ENCODE measurements at places on chromosomes 13 and 19.

DNA sequence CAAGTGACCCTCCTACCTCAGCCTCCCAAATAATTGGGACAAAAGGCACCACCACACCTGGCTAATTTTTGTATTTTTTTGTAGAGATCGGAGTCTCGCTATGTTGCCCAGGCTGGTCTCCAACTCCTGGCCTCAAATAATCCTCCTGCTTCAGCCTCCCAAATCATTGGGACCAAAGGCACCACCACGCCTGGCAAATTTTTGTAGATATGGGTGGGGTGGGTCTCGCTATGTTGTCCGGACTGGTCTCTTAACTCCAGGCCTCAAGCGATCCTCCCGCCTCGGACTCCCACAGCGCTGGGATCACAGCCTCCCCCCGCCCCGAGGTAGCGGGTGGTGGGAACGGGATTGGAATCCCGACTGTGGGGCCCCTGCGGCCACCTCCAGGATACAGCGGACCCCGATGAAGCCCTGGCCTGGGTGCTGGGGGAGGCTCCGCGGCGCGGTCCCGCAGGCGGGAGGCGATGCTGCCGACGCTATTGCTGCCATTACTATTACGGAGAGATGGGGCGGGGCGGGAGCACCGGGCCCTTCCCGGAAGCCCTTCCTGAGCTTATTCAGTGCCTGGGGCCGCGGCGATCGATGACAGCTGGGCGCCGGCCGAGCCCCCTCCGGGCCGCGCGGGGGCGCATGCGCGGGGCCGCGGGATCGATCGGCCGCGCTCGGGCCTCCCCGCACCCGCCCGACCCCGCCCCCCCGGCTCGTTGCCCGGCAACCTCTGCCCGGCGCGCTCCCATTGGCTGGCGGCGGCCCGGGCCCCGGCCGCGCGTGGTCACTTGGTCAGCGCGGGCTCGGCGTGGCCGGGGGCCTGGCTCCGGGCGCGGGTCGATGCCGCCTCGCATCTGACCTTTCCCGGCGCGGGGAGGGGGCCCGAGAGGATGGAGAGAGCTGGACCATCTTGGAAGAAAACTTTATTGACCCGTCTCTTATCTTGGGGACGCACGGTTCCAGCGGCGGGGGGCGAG lies 27.9 kb upstream of the ONECUT3 start:
- DNase-seq, result no peak

DNA sequence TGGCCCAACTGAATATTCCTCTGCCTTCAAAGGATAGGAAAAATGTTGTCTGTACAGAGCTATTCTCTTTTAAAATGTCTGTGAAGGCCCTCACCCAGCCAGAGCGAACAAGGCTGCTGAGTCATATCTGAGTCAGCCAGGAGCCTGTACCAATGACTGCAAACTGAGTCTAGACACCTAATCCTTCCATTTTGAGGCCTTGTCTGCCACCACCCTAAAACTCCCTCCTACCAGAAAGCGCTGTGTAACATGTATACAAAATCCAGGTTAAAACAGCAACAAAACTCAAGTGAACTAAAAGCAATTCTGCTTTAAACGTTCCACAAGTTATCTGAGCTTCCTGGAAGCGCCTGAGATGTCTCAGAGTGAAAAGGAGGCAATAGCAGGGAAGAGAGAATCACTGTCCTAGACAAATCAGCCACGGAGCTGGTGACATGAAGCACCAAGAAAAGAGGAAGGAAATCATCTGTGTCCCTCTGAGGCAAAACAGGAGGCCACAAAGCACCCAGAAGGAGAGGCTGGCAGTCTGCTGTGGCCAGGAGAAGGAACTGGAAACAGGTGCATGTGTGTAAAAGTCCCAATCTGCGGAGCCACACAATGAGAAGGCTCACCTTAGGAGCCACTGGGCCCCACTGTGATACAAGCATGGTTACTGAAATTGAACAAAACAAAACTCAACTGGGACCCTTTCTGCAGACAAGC lies 10.2 kb downstream of the DHRS12 start:
- no peak for DNase-seq

DNA sequence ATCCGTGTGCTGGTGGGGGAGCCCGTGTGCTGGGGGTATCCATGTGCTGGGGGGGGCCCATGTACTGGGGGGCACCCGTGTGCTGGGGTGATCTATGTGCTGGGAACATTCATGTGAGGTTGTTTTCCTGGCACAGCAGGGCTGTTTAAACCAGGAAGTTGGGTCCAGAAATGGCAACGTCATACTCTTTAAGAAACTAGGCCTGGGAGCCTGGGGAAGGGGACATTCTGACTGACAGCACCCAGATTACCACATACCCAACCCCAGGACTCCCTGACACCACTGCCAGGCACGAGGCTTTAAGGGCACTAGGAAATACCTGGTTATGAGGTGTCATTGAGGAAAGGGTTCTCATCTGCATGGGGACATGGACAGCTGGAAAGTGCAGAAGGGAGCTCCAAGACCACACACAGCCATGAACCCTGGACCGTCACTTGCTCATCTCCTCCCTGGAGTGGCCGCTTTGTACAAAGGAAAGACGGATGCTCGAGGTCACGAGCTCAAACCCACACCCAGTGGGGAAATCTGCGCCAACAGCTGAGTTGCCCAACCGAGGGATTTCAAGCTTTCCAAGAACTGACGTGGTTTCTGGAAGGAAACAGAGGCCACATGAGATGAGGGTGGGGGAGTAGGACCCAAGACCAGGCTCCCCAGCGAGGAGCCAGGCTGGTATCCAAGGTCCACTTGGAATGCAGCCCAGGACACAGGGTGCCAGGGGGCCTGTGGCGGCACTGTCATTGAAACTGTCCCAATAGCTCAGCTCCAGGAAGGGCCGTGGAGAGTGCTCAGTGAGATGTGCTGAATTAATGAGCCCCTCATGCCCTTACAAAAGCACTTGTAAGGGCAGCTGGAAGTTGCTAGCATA lies 40.9 kb downstream of the RAB20 start:
- DNase-seq, result no peak

- no peak for DNase-seq
Measured at GRCh38 chr13:69565334-69565733, 542.3 kb upstream of the ATXN8OS start.
